8988T (cell line): ENCODE measurements at places on chromosomes 3 and 15.

DNA sequence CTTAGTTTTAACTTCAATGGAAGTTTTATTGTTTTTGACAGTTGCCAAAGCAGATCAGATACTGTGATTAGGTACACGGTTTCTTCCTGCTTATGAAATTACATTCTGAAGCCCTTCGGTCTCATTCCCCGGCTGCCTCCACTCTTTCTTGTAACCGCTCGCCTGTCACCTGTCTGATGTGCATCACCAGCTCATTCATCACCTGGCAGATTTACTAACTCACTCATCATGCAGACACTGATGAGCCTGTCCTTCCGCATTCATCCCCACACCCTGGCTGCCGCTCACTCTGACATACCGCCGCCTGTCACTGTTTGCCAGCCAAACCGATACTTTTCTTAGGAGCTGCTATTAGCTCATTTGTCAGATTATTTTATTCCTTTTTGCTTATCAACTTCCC lies 82.8 kb upstream of the NSMCE3 start:
- no peak for DNase-seq

- no peak for DNase-seq
Measured at GRCh38 chr3:159881208-159881607, 107.4 kb upstream of the IL12A start.

GRCh38 chr15:100107151-100107550 lies 234.6 kb downstream of the ADAMTS17 start:
- no peak for DNase-seq

DNA sequence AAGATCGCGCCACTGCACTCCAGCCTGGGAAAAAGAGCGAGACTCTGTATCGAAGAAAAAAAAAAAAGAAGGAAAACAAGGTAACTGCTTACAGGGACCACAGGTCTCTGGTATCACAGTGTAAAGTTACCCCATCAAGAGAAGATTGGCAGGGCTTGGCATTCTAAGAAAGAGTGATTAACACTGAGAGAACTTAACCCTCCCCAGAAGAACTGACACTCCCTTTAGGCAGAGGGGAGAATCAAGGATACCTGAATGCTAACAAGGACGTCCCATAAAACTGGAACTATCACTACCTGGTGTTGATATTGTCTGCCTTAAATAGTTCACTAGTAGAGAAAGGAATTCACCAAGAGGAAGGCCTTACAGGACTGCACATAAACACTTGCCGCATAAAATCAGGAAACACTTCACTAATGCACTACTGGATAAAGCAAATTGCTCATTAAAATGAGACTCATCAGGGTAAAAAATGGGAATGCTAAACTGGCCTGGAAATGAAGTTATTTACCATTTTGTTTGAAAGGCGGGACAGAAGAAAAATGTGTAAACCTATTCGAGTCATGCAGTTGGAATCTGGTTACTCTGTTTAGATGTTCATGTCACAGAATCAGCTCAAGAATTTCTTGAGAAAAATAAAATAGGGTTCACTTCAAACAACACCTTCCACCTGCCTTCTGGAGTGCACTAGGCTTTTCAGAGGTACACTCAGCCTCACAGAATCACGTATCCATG lies 121.6 kb downstream of the FOXP1 start:
- DNase-seq = no peak

GRCh38 chr3:95586754-95587153 lies 1227.6 kb upstream of the EPHA6 start:
- DNase-seq = no peak

- no peak for DNase-seq
Measured at GRCh38 chr15:59696332-59696731, 7.2 kb upstream of the BNIP2 start.

- DNase-seq = no peak
Measured at GRCh38 chr3:115525731-115526130, 97.6 kb upstream of the GAP43 start.

DNA sequence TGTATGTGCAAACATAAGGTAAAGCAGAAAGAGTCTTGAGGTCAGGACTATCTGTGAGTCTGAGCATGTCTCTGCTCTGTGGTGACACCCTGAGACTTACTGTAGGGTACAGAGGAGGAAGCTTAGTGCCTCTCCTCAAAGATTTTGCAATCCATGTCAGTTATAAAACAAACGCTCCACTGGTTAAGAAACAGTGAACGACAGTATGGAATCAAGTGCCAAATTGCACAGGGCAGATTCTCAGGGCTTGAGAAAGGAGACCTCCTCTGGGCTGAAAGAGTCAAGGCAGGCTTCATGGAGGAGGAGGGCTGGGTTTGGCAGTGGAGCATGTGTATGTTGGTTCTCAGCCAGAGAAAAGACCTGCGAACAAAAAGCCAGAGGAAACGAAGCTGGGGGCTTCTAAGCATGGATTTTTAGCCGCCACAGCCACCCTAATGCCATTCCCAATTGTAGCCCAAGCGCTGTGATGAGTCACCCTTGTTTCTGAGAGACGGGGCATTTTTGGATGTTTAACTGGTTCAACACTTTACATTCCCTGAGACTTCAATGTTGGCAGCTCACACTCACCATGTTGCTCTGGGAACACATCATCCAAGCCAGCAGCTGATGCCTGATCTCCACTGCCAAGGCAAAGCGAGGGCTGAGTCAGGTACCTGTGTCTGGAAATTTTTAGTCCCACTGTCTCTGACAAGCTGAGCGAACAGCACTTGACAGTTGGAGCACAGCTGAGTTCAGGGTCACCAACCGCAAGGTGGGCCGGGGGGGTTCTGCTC lies 3.4 kb upstream of the DGKG start:
- DNase-seq = no peak

- DNase-seq = no peak
Measured at GRCh38 chr15:82807920-82808633, 1.4 kb upstream of the WHAMM start.

DNA sequence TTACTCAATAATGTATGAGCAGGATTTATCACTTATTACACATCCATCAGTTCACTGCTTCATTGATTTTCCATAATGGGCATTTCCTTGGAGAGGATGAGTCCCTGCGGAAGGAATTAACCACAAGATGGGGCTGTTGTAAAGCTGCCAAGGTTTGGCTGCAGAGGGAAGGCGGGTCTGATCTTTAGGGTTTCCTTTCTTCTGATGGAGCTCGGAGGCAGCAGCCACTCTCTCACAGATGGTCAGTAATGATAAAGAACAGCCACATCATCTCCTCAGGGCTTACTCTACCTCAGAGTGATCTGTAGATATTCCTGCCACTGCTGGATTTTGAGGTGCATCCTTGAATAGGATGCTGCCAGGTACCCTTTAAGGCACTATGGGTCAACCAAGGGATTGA lies 115.2 kb downstream of the USP13 start:
- DNase-seq = peak; percentile 60

- no peak for DNase-seq
Measured at GRCh38 chr3:132964266-132964665, 73.9 kb upstream of the TMEM108 start.

DNA sequence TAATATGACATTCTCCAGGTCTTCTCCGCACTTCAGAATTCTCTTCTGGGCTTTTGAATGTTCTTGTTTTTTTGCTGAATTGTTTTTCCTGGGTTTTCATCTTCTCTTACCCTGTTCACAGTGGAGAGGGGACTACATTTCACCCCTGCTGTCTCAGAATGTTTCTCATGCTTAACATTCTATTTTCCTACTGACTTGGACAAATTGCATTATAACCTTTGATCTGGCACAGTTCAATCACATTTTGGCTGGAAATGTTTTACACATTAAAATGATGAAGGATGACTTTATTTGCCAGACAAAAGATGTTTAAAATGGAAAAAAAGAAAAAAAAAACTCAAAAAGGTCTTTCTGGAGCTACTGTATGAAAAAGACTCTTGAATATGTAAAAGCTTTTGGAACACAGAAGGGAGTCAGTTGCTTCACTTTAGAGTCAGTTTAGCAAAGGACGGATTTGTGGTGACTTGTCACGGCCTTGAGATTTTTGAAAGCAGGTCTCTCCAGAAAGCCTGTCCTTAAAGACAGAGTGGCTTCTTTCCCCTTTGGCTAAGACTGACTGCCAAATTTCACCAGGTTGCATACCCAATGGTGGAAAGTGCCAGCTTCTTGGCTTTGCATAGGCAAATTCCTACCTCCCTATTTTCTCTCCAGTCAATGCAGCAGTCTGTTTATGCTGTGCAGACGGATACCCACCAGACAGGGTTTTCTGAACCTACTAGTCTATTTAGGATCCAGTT lies 401.0 kb upstream of the TBL1XR1 start:
- DNase-seq = no peak

- DNase-seq = no peak
Measured at GRCh38 chr15:34241376-34242330, 16.8 kb downstream of the EMC4 start.

- no peak for DNase-seq
Measured at GRCh38 chr15:35546511-35547381, 781 bp upstream of the DPH6 start.

DNA sequence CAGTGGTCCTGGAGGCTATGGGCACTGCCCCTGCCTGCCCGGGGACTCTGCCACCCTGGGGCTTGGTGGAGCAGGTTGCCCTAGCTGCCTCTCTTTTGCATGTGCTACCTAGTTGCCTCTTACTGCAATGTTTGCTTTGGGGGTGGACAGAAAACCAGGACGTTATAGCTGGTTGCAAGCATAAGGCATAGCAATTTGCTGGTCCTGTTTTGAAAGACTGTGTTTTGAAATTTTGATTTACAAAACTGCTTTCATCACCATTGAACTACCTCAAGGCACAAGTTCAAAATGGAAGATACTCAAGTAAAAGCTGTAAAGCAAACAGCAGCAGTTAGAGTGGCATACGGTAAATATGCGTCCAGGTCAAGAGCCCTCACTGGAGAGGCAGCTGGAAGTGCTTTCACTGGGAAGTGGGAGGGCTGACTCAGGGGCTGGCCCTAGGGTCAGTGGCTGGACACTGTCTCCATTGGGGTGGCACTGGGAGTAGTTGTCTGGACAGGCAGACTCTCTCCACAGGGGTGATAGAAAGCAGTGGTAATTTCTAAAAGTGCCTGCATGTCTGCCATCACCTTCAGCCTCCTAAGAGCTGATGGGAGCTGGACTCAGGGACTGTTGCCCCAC lies 138.1 kb downstream of the CHDH start:
- no peak for DNase-seq

GRCh38 chr3:80855482-80855881 lies 906.0 kb downstream of the GBE1 start:
- no peak for DNase-seq

GRCh38 chr15:78079298-78080087 lies 2.0 kb upstream of the TBC1D2B start:
- DNase-seq = no peak

GRCh38 chr3:184289426-184289938 lies 9.6 kb upstream of the PSMD2 start:
- DNase-seq = peak; percentile 89

- no peak for DNase-seq
Measured at GRCh38 chr3:4595710-4596113, 102.6 kb downstream of the ITPR1 start.

DNA sequence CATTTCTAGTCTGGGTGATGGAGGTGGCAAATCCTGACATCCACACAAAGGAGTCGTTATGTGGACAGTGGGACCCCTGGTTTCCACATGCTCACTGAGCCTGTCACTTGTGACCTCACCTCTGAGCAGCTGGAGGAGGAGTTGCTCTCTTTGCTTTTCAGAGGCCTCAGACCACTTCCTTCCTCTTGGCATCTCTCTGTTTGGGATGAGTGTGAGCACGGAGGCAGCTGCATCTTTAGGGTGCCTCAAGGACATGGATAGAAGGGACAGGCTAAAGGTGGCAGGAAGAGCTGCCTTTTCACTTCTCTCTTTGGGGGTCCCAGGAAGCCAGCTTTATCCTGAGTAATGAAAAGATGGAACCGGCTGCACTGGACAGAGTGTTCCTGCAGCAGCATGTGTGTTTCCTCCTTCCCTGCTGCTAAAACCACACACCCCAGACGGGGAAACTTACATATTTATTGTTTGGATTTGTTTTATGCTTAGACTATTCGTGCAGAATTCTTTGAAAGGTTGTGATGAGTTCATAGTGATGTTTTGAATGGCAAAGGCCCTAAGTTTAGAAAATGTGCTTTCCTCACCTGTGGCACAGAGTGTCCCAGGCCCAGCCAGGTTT lies 31.8 kb downstream of the GPR171 start:
- no peak for DNase-seq

DNA sequence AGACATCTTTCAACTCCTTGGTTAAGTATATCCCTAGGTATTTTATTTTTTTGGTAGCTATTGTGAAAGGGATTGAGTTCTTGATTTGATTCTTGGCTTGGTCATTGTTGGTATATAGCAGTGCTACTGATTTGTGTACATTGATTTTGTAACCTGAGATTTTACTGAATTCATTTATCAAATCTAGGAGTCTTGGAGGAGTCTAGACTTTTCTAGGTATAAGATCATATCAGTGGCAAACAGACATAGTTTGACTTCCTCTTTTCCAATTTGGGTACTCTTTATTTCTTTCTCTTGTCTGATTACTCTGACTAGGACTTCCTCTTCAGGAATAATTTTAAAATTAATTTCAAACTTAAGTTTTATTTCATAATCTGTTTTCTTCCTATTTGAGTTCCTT lies 125.2 kb downstream of the OCA2 start:
- DNase-seq = no peak

DNA sequence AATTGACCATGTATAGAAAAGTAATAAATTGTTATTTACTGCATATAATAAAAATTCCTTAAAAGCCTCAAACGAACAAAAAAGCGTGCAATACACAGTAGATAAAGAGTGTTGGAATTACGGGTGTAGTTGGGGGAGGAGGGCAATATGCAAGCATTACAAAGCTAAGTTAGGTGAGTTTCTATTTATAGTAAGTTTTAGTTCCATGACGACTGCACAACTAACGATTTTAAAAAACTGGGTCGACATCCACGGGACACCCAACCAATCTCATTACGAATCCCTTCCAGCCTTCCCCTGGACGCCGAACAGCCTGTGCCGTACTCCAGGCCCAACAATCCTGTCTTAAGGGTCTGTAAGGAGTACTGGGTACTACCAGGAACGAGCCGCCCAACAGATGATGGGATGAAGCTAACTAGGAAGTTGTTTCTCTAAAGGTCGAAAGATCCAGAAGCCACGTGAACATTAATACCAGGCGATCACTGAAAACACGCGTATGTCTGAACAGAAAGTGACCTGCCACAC lies 677 bp downstream of the POLQ start:
- DNase-seq = peak; percentile 22

DNA sequence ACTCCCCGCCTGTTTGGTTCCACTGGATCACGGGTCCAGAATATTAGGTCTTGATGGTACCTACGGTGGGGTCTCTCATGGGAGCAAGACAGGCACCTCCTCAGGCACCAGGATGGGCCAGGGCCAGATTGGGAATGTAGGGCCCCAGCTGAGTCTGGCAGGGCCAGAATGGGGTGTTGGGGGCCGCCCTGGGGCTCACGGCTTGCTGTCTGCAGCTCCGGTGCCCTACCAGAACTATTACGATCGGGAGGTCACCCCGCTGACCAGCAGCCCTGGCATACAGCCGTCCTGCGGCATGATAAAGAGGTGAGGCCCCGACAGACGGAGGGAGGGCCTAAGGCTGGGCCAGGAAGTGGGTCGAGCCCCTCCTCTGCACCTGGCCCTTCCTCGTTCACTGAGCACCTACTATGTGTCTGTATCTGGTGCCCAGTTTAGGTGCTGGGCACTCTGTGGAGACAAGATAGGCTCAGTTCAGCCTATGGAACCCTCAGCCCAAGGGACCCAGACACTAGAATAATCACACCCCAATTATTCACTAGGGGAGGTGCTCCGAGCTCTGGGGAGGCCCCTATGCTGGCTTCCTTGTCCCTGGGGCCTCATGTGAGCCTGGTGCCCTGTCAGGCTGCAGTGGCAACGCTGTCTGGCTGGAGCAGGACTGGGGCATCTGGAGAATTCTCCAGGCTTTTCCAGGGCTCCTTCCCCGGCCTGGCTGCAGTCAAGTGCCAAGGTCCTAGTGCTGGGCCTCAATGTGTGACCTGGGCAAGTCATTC lies 37.9 kb downstream of the PSTPIP1 start:
- DNase-seq = peak; percentile 8

- no peak for DNase-seq
Measured at GRCh38 chr3:160001148-160001760, 12.6 kb downstream of the IL12A start.
